Inflammatory macrophage (primary cell): ENCODE measurements at places on chromosomes 4 and X.

DNA sequence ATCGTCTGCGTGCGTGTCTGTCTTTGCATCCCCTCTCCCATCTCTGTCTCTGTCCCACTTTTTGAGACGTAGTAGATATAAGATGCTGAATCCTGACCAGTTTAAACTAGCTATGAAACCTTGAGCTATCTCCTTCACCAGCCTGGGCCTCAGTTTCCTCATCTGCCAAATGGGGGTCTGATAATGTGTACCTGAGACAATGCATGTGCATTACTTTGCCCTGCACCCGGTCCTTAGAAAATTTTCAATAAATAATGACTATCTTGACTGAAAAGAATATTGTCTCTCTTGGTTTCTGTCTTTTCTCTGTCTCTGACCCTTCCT, 602 bp downstream of the KANTR start:
- DNase-seq: no peak

DNA sequence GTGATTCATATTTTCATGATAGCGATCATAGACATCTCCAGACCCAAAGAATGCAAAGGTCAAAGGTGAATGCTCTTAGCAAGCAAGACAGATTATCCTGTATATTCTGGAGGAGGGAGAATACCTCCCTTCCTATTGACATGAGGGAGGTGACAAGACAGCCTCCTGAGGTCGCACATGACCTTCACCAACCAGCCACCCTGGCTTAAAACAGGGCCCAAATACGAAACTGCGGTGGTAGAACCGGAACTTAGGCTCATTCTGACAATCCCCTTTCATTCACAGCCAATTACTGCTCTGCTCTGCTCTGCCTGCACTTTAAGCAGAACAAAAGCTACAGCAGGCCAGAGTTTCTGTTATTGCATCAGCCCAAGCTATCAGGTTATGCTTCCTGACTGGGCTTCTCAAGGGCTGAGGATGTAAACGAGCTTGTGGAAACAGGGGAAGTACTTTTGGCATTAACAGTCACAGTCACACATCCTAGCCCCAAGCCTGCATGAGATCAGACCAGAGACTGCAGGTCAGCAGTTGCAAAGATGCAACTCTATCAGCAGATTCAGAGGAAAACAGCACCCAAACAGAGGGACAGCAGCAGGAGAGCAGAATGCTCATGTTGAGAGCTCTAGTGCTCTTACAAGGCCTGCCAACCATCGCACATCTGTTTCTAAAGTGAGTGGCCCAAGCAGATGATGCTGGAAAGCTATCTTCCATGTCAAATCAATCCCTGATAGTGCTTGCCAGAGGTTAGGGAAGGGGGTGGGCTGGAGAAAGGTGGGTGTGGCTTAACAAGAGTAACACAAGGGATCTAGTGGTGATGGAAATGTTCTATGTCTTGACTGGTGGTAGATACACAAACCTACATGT, 51.3 kb upstream of the MAP3K15 start:
- peak; percentile 79 for DNase-seq

DNA sequence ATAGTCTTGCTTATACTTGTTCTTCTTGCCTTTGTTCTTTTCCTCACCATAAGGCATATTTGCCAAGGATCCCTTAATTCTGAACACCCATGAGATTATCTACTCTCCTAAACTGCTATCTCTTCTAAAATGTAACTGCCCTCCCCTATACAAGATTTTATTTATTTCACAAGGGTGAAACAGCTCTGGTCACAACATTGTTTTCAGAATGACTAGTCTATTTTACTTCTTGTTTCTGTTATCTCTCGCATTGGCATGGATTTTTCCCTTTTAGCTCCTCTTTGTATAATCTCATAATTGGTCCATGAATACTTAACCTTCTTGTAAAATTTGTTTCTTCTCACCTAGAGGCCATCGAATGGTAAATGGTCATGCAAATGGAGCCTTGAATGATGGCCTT, 17.2 kb upstream of the COL25A1 start:
- no peak for DNase-seq

DNA sequence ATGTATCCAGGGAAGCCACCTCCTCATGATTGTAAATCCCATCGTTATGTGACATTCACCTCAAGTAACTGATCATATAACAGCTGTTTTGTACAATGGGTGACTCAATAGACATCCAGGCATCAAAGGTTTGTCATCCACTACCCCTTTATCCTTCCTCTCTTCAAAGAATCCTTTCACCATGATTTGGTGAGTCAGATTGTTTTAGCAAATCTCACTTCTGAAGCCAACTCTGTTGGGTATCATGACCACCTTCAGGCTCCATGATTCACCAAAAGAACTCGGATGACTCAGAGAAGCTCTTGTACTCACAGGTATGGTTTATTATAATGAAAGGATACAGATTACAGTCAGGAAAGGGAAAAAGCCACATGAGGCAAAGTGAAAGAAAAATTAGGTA, 132.1 kb downstream of the PWWP3B start:
- no peak for DNase-seq

DNA sequence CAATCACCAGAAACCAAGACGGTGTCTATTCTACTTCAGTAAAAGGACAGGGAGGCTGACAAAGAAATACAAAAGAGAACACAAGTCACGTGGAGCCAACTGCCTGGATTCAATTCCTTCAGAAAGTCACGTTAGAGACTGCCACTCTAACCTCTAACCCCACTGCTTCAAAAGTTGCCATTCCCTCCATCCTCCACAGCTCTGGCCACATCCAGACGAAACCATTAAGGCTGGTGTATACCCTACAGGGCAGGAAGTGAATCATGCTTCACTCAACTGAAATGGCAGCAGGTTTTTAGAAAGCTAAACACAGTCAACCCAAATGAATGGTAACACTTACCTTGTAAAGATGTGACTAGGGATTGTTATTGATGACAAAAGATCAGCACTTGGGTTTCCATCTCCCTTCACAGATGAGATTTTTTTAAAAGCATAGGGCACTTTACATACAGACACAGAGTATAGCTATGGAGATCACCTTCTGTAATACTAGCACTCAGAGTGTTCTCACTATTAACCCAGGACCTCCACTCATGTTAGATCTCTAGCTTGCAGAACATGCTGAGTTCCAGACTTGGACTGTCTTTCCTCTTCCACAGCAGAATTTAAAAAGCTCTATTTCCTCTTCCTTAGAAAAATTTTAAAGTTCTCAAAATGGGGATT, 37.4 kb downstream of the MAML3 start:
- DNase-seq: no peak

GRCh38 chr4:163017135-163017534, 149.6 kb downstream of the NAF1 start:
- DNase-seq: no peak

DNA sequence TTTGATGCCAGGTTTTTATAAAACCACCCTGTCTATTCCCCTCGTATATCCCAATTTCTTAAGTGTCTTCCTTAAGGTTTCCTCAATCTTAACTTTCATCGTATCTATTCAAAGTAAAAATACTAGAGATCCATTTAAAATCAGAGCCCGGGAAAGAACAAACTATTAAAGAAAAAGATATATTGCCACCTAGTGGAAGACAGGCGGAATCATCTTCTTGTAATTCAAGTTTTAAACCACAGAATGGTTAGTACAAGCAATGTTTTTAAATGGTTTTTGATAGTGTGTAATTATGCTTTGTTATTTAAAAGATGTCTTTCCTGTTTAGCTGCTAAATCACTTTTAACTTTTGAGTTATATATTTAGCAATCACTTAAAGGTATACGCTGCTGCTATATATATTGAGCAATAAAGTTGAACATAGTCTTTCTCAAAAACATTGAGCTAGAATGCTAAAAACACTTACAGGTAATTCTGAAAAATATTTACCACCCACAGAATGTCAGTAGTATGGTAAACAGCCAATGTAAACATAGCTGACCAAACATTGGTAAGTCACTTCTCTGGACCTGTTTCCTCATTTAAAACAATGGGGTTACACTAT, 18.2 kb downstream of the PRDM8 start:
- no peak for DNase-seq

- no peak for DNase-seq
Measured at GRCh38 chr4:117400039-117400835, 314.9 kb upstream of the TRAM1L1 start.

DNA sequence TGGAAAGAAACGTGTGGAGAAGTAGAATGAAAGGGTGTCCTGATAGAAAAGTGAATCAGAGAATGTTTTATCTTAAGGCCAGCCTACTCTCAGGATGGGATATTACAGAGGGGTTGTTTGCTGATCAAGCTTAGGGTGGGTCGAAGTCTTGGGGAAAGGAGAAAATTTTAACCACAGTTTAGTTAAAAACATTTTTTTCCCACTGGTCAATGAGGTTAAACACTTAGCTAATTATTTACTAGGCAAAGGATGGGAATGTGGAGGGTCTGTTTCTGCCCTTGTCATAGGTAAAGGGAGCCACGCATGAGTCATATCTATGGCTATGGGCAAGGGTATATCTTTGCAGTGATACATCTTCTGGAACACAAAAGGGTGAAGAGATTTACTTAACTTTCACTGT, 16.1 kb upstream of the SULT1E1 start:
- DNase-seq: no peak

DNA sequence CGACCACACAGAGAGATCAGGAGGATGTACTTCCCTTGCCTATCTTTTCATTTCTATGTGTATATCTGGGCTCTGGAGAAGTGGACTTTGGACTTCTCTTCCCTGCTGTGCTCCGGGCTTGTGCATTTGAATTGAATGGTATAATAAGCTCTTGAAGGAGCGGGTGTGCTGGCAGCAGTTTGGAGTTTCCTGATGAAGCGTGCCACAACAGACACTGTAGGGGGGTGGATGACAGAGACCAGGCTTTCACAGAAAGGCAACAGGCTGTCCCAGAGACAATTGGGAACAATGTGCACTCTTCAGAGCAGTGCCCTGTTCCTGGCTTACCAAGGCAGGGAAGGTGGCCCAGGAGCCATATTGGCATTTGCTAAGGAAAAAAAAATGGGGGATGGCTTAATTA, 170.1 kb downstream of the FRMPD4 start:
- DNase-seq: no peak
